ENCODE measurements at places on chromosomes 1 and 21.
A peak's percentile ranks its signal among the peaks of the same experiment; 100 is the strongest.

- no peak for DNase-seq
Measured at GRCh38 chr1:87134625-87135328, 193.9 kb upstream of the LMO4 start.

- DNase-seq = no peak
Measured at GRCh38 chr21:43927591-43928221, 62.7 kb downstream of the AGPAT3 start.

- DNase-seq = no peak
Measured at GRCh38 chr1:65688848-65689247, 103.8 kb upstream of the PDE4B start.

- peak; percentile 58 for DNase-seq
Measured at GRCh38 chr21:44846485-44847260, 26.8 kb downstream of the PTTG1IP start.

DNA sequence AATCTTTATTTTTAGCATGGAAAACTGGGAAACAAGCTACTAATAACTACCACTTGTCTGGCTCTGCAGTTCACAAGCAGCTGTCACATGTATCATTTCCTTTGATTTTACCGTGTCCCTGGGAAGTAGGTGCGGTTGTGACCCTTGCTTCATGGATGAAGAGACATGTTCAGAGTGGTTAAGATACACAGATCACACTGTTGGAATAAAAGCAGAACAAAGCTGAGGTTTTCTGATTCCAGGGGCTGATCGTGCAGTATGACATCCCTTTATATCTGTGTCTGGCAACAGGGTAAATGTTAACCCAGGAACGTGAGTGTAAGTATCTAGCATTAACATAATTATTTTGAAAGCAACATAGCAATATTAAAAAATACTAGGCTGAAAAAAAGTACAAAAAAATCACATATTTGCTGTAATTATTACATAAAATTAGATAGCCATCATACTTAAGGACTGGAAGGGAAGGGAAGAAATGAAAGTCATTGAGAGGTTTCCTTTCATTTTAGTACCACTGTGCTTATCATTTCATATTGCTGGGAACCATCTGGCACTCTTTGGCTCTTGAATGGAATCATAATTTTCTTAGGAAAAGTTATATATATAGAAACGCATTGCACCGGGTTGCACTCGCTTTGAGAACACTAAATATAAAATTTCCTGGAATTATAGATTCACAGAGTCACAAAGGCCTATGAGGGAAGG, 62.8 kb upstream of the PAXBP1 start:
- DNase-seq = no peak
